ENCODE measurements at places on chromosomes 12 and 14. TPM values are rescaled to one million over a fixed set of nuclear protein-coding genes. Genes with fewer than 3 reads are reported as not detected.

The LRRC10 gene
- total RNA-seq = not detected

The CLEC9A gene
- not detected for total RNA-seq

The SERPINA3 gene
- 1.3 TPM for total RNA-seq

The TAS2R46 gene
- 2.8 TPM for total RNA-seq

The RPS26 gene
- total RNA-seq = 664 TPM

The STAC3 gene
- total RNA-seq = 1.1 TPM

The RHOJ gene
- 2.8 TPM for total RNA-seq

The SNRNP35 gene
- total RNA-seq = 17.8 TPM
